ENCODE measurements at places on chromosomes 7 and 10. TPM values are rescaled to one million over a fixed set of nuclear protein-coding genes. Genes with fewer than 3 reads are reported as not detected.

HTRA1 gene
- 22.7 TPM for total RNA-seq

OR2A42 gene
- total RNA-seq = not detected

CRHR2 gene
- total RNA-seq = not detected

TRIM73 gene
- 1.7 TPM for total RNA-seq

HOXA10 gene
- total RNA-seq = 14.8 TPM

MOGAT3 gene
- total RNA-seq = not detected

SAMD9L gene
- 5.5 TPM for total RNA-seq

PARD3 gene
- 43.1 TPM for total RNA-seq

SPDYE5 gene
- total RNA-seq = 0.11 TPM

TAS2R4 gene
- 0.05 TPM for total RNA-seq

ACSM6 gene
- total RNA-seq = not detected

TRIM24 gene
- total RNA-seq = 14.6 TPM

OR6B1 gene
- total RNA-seq = not detected

GPR15LG gene
- total RNA-seq = not detected

All from A375 (cell line).